ENCODE measurements at places on chromosomes 7 and 10.

DNA sequence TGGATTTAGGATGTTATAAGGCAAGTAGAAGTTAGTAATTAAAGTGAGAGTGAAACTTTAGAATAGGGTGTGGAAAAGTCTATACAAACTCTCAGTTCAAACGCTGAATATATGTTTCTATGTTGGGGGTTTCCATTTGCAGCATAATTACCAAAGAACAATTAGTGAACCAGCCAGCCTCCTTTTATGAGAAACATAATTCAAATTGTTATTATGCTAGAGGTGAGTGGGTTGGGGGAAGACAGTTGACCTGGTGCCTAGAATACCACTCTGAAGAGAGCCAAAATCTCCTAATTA lies 435.8 kb downstream of the MDFIC start:
- DNase-seq, result no peak

DNA sequence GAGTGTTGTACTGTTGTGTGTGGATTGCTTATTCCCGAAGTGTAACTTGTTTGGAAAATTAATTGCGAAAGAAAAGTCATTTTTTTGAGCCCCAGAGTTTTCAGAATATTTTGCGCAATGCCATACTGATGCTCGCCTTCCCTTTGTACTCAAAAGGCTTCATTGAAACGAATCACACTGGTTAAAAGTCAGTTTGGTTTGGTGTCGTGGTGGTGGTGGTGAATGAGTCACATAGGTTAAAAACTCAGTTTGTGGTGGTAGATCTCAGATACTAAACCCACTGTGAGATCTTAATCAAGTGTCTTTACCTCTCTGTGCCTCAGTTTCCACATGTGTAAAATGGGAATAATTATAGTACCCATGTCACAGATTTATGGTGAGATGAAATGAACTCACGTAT lies 61.1 kb upstream of the IL6 start:
- no peak for DNase-seq

DNA sequence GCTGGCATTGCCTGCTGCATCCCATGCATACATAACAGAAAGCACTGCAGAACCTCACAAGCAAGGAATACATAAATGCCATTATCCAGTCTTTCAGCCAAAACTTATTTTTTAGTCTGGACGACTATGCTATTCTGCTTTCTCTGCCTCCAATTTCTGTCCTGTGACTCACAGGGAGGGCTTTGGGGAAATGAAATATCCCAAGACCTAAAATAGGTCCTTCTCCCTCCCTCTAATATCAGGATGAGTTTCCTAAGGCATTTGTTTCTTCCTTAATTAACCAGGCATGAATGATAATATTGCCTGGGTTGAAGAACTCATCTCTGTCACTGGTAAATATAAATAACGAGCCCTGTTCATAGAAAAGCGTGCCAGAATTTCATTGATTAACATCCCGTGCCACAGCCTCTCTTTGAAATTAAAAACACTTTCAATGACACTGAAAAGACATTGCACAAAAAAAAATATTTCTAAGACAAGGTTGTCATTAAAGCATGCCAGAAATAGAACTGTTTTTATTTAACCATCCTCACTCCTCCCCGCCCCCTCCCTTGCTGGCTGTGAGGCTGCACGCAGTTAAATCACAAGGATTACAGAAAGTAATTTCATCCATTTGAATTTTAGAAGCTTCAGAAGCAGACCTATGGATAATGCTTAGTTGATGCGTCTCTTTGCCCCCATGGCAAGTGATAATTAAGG lies 103.0 kb upstream of the ANKRD1 start:
- DNase-seq, result no peak

DNA sequence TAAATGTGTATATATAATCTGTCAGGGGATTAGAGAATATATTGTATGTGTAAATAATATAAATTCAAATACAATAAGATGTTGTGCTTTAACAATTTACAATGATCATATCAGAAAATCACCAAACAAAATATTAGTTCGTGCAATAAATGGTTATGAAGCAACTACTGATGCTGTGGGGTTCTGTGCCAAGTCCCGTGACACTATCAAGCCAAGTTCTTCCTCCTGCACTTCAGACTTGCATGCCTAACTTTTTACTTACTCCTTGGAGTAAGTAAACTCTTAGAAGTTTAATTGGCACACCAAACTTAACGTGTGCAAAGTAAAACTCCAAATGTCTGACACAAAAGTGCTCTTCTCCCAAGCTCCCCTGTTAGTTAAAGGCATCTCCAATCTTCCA lies 26.5 kb upstream of the TMEM254 start:
- DNase-seq, result no peak

DNA sequence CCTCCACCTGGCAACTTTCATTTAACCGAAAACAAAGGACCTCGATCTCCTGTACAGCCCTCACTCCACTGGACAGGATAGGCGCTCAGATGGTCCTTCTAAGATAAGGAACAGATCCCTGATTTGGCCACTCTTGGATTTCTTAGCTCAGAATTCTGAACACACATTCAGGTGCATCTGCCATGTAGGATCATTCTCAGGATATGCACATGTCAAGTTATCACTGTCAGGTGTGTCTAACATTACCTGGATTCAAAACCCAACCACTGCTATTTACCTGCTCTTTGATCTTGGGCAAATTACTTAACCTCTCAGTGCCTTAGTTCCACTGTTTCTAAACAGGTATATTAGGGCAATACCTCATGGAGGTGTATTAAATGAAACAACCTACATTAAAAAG lies 12.2 kb upstream of the ADD3 start:
- DNase-seq, result no peak

DNA sequence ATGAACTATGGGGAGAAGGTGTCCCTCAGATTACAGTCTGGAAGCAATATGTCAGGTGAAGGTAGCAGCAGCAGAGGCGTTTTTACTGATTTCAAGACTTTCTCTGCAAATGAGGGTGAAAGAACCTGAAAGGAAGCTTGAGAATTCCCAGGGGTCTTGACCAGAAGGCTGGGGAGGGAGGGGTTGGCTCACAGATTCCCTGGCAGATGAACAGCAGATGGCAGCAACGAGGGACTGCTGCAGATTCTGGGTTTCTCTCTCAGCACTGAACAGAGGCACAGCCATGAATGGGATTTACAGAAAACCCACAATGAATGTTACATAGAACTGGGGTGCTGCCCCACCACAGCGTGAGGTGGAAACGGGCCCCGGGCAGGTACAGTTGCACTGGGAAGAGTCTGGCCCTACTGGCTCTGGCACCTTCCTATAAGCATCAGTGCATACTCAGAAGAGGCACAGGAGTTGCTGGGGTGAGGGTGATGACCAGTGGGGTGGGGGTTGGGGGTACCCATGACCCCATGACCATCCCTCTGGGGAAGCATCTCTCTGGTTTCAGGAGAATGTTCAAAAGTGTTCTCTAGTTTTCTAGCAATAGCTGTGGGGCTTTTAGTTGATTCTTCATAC lies 317.8 kb downstream of the SH2D4B start:
- no peak for DNase-seq

- DNase-seq, result no peak
Measured at GRCh38 chr7:69204943-69205342, 393.3 kb upstream of the AUTS2 start.

DNA sequence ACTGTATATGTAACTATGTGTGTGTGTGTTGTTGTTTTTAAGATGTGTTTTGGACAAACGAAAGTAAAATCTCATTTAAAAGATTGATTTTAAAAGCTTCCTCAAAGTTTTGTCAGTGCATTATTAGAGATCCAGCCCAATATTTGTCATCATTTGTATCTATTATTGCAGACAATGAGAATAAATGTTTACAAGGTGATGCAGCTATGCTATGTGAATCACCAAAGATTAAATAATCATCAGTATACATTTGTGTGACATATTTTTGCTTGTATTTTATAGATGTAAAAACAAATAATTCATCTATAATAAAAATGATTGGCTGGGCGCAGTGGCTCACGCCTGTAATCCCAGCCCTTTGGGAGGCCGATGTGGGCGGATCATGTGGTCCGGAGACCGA lies 35.3 kb upstream of the RTKN2 start:
- no peak for DNase-seq

GRCh38 chr10:24153031-24153430 lies 55.9 kb upstream of the KIAA1217 start:
- no peak for DNase-seq

Measured in mesothelial cell of epicardium (in vitro differentiated cells).